ENCODE measurements at places on chromosomes 11 and 22. TPM values are rescaled to one million over a fixed set of nuclear protein-coding genes. Genes with fewer than 3 reads are reported as not detected.

DNA sequence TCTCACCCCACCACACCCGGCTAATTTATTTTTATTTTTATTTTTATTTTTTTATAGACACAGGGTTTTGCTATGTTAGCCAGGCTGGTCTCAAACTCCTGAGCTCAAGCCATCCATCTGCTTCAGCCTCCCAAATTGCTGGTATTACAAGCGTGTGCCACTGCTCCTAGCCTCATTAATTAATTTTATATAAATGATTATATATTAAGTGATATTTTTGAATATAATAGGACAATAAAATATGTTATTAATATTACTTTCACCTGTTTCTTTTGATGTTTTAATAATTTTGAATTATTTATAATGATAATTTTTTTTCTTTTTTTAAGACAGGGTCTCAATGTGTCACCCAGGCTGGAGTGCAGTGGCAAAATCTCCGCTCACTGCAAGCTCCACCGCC is 2.2 kb upstream of the SEC14L4 start:
- no peak overlapping the region for H3K27ac ChIP-seq
- no peaks in the 10 kb centered on the region for H3K4me1 ChIP-seq
- DNase-seq = no peak
- H3K27me3 ChIP-seq = peaks cover 29% of the 10 kb centered on the region
- no peak overlapping the region for H3K4me3 ChIP-seq

- H3K27me3 ChIP-seq = no peaks in the 10 kb centered on the region
- H3K27ac ChIP-seq = peak overlapping the region; percentile 72
- no peaks in the 10 kb centered on the region for H3K4me1 ChIP-seq
- no peaks in the 10 kb centered on the region for H3K36me3 ChIP-seq
These were observed 6.5 kb upstream of the ALDH3B2 start for GRCh38 chr11:67680696-67681470.

The EXPH5 gene
- 3.2 TPM for total RNA-seq

GRCh38 chr11:86099874-86100273 is 31.0 kb upstream of the PICALM start:
- no peaks in the 10 kb centered on the region for H3K36me3 ChIP-seq
- DNase-seq = no peak
- no peaks in the 10 kb centered on the region for H3K27me3 ChIP-seq
- H3K27ac ChIP-seq = no peak overlapping the region
- H3K4me3 ChIP-seq = no peak overlapping the region
- no peaks in the 10 kb centered on the region for H3K4me1 ChIP-seq

The SHANK3 gene
- total RNA-seq = 4.8 TPM

The GGTLC3 gene
- not detected for total RNA-seq

- H3K4me3 ChIP-seq = no peak overlapping the region
- DNase-seq = no peak
- H3K27me3 ChIP-seq = peaks cover 23% of the 10 kb centered on the region
- H3K36me3 ChIP-seq = no peaks in the 10 kb centered on the region
- H3K27ac ChIP-seq = no peak overlapping the region
These were observed 34.5 kb upstream of the SEZ6L start for GRCh38 chr22:26134654-26135330.

DNA sequence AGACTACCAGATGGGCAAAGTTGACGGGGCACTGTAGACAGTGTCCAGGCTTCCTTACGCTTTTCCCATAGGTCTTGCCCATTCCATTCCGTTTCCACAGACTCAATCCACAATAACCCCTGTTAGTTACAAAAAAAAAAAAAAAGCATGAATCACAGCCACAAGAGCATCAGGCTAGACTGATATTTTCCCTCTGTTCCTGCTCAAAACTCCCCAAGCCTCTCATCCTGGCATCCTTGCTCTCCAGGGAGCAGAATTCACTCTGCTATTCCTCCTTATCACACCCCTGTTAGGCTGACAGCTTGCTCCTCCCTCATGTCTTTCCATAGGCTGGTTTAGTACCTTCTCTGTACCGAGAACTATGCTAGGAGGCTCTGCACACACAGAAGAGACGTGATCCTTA is 42.2 kb downstream of the TMEM123 start:
- H3K4me1 ChIP-seq = no peaks in the 10 kb centered on the region
- H3K27me3 ChIP-seq = no peaks in the 10 kb centered on the region
- no peak overlapping the region for H3K4me3 ChIP-seq
- no peak for DNase-seq

DNA sequence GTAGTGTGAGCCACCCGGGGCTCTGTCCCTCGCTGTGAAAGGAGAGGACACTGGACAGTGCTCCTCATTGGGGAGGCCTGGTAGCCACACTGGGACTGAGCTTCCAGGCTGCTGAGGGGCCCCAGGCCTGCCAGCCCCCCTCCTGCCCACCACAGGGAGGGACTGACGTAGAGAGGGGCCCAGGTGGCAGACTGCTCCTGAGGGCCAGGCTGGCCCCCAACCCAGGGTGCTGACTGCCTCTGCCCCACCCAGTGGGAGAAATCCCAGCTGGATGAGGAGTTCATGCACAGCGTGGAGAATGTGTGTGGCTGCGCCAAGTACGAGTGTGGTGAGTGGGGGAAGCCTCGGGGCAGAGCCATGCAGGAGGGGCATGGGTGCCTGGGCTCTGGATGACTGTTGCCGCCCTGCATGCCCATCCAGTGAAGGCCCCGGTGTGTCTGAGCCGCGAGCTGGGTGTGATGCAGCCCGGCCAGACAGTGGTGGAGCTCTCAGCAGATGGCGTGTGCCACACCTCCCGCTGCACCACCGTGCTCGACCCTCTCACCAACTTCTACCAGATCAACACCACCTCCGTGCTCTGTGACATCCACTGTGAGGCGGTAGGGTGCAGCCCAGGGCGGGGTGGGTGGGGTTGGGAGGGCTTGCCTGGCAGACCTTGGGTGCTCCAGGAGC is 78.7 kb upstream of the MYOD1 start:
- no peaks in the 10 kb centered on the region for H3K4me1 ChIP-seq
- H3K27me3 ChIP-seq = no peaks in the 10 kb centered on the region
- H3K27ac ChIP-seq = no peak overlapping the region

DNA sequence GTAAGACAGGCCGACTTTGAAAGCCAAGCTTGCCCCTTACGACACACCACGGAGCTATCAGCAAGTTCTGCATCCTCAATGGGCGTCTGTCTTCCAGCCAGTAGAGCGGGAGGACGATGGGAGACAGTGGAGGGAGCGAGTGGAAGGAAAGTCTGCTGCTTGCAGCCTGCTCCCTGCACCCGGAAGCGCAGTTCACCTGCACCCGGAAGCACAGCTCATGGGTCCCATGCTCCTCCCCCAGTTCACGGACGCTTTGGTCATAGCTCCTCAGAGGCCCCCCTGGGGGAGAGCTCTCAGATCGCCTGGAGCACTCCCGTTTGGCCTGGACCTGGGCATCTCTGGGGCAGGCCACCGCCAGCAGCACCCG is 51.3 kb downstream of the FBLN1 start:
- no peaks in the 10 kb centered on the region for H3K27me3 ChIP-seq
- DNase-seq = no peak
- peak overlapping the region; percentile 10 for H3K4me3 ChIP-seq
- peaks cover 26% of the 10 kb centered on the region for H3K4me1 ChIP-seq

The KCNC1 gene
- total RNA-seq = not detected

GRCh38 chr11:47257517-47258316 is at the start of gene NR1H3:
NR1H3 (plus strand) TSS chr11:47257996; CDS start chr11:47259217, 1,221 bp downstream.
- peak within 1 kb of the TSS; percentile 41 for H3K4me3 ChIP-seq
- DNase-seq = peak; percentile 56
- H3K27me3 ChIP-seq = no peaks in the 10 kb centered on the region
- peaks cover 4% of the 10 kb centered on the region for H3K4me1 ChIP-seq
- H3K27ac ChIP-seq = peak within 1 kb of the TSS; percentile 96
- H3K36me3 ChIP-seq = no peaks in the 10 kb centered on the region

- DNase-seq = no peak
- H3K27ac ChIP-seq = no peak overlapping the region
- H3K4me1 ChIP-seq = no peaks in the 10 kb centered on the region
- no peak overlapping the region for H3K4me3 ChIP-seq
- no peaks in the 10 kb centered on the region for H3K36me3 ChIP-seq
- no peaks in the 10 kb centered on the region for H3K27me3 ChIP-seq
These were observed 81.1 kb downstream of the LARGE2 start for GRCh38 chr11:46003572-46003971.

- DNase-seq = no peak
- H3K27me3 ChIP-seq = no peaks in the 10 kb centered on the region
- H3K27ac ChIP-seq = peak overlapping the region; percentile 78
- H3K36me3 ChIP-seq = no peaks in the 10 kb centered on the region
- H3K4me1 ChIP-seq = no peaks in the 10 kb centered on the region
- H3K4me3 ChIP-seq = no peak overlapping the region
These were observed 32.2 kb upstream of the A4GALT start for GRCh38 chr22:42752912-42753311.

GRCh38 chr11:113874581-113875233 is 665 bp downstream of the USP28 start:
- H3K4me1 ChIP-seq = peaks cover 9% of the 10 kb centered on the region
- no peak for DNase-seq
- H3K4me3 ChIP-seq = peak overlapping the region; percentile 85
- H3K36me3 ChIP-seq = no peaks in the 10 kb centered on the region
- no peaks in the 10 kb centered on the region for H3K27me3 ChIP-seq
- H3K27ac ChIP-seq = peak overlapping the region; percentile 95

The UCP3 gene
- 1.8 TPM for total RNA-seq

- H3K36me3 ChIP-seq = no peaks in the 10 kb centered on the region
- no peak for DNase-seq
- no peaks in the 10 kb centered on the region for H3K27me3 ChIP-seq
- H3K4me1 ChIP-seq = no peaks in the 10 kb centered on the region
- H3K4me3 ChIP-seq = no peak overlapping the region
- no peak overlapping the region for H3K27ac ChIP-seq
These were observed 120.9 kb upstream of the LUZP2 start for GRCh38 chr11:24375931-24376330.

- no peaks in the 10 kb centered on the region for H3K27me3 ChIP-seq
- no peaks in the 10 kb centered on the region for H3K36me3 ChIP-seq
- no peaks in the 10 kb centered on the region for H3K4me1 ChIP-seq
- no peak for DNase-seq
These were observed 138.1 kb downstream of the SBF2 start for GRCh38 chr11:10155793-10156490.

DNA sequence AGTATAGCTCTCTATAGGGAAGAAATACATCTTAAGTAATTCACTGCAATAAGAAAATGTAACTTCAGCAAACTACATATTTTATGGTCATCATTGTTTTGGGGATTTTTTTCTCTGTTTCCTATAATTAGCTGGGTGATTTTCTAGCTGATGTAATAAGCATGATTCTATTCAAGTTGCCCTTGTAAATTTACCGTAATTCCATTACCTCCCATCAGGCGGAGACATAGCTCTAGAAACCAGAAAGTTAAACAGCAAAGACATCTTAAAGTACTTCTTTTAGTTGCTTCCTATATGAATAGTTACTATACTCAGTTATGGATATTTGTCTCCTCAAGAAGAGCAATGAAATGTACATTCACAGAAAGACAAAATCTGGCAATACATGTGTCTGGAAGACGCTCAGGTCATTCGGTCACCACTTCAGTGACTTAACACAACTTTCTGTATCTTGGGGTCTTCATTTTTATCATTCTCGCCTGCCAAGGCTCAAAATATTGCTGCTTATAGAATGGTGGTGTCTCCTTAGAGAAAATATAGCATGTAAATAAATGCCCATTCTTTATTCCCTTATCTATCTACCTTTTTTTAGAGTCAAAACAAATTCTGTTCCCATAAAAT is 239.9 kb upstream of the ZC3H12C start:
- H3K27me3 ChIP-seq = no peaks in the 10 kb centered on the region
- H3K4me3 ChIP-seq = no peak overlapping the region
- no peaks in the 10 kb centered on the region for H3K36me3 ChIP-seq
- H3K27ac ChIP-seq = no peak overlapping the region
- no peak for DNase-seq

DNA sequence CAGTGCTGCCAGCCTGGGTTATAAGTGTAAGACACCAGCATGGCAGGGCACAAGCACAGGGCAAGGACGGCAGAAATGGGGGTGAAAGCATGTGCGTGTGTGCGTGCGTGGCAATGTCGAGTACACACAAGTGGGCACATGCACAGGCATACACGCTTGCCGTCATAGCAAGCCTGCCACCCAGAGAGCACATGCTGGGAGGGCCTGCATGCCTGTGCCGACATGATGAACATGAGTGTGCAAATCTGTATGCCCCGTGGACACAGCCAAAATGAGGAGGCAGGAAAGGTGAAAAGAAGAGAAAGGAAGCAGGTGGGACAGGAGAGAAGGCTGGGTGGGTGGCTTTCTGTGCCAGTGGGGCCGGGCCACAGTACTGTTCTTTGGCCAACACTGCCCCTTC is 62.9 kb downstream of the NECTIN1 start:
- DNase-seq = no peak
- H3K36me3 ChIP-seq = no peaks in the 10 kb centered on the region
- H3K27me3 ChIP-seq = no peaks in the 10 kb centered on the region
- H3K4me1 ChIP-seq = no peaks in the 10 kb centered on the region

- peak overlapping the region; percentile 40 for H3K27ac ChIP-seq
- peaks cover 6% of the 10 kb centered on the region for H3K27me3 ChIP-seq
- no peaks in the 10 kb centered on the region for H3K4me1 ChIP-seq
- H3K36me3 ChIP-seq = no peaks in the 10 kb centered on the region
- H3K4me3 ChIP-seq = peak overlapping the region; percentile 81
These were observed 988 bp downstream of the MGAT3 start for GRCh38 chr22:39457556-39458443.

DNA sequence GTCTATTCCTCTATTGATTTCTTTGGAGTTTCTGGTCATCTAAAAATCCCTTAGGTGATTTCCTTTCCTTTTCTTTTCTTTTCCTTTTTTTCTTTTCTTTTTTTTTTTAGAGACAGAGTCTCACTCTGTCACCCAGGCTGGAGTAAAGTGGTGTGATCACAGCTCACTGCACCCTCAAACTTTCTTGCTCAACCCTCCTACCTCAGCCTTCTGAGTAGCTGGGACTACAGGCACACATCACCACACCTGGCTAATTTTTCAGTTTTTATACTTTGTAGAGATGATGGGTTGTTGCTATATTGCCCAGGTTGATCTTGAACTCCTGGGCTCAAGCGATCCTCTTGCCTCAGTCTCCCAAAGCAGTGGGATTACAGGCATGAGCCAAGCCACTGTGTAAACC is 1.9 kb upstream of the C11orf52 start:
- DNase-seq = no peak
- peak overlapping the region; percentile 96 for H3K27ac ChIP-seq
- no peaks in the 10 kb centered on the region for H3K4me1 ChIP-seq
- no peaks in the 10 kb centered on the region for H3K36me3 ChIP-seq
